ENCODE measurements at places on chromosomes 4 and X.

GRCh38 chr4:55013431-55013955, 111.9 kb downstream of the KDR start:
- no peak for DNase-seq

GRCh38 chrX:97636473-97637140, 752.9 kb downstream of the RPA4 start:
- DNase-seq: no peak

- DNase-seq: no peak
Observed at GRCh38 chr4:160523231-160523630, 1420.4 kb downstream of the RAPGEF2 start.

DNA sequence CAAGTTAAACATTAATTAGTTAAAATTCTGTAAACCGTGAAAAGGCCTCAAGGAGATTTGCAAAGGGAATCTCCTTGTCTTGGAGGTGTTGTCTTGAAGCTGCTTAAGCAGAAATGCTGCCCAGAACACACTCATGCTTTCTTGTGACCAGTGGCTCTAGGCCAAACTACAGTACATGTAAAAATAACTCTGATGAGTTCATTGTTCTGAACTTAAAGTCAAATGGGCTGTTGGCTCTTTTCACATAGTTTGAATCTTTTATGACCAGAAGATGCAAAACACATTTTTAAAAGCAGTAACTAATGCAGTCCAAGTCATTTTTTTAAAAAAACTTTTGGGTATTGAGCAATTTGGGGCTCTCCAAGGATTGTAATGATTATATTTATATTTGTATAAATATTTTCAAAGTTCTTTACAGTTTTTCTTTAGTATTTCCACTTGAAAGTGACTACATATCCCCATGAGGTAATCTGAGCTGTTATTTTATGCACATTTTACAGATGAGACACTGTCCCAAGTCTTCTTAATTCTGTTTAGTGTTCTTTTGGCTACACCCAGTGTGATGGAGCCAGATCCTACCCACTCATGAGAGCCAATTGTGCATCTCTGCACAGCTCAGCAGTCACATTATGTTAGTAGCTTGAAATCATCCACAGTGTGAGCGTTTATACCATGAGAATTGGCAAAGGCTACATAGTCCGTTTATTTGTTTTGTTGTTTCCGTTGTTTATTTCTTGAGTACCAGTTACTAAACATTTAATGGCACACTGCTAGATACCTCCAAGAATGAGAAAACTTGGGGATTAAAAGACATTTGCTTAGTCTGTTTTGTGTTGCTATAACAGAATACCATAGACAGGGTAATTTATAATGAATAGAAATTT, 112.8 kb upstream of the ATXN3L start:
- no peak for DNase-seq

DNA sequence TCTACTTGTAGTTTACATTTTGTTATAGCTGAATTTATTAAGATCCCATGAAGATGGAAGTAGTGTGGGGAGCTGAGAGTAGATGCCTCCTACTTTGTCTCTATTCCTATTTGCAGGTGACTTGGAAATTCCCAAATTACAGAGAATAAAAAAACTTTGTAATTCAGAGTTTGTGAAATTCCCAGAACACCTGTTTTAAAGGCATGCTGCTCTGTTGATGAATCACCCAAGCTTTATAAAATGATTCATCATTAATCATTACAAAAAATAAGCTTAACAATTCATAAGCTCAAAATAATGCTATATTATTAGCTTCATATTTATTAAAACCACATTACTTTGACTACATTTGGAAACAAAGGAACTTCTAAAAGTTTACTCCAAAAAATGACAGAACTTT, 856.3 kb downstream of the RPA4 start:
- DNase-seq: no peak

DNA sequence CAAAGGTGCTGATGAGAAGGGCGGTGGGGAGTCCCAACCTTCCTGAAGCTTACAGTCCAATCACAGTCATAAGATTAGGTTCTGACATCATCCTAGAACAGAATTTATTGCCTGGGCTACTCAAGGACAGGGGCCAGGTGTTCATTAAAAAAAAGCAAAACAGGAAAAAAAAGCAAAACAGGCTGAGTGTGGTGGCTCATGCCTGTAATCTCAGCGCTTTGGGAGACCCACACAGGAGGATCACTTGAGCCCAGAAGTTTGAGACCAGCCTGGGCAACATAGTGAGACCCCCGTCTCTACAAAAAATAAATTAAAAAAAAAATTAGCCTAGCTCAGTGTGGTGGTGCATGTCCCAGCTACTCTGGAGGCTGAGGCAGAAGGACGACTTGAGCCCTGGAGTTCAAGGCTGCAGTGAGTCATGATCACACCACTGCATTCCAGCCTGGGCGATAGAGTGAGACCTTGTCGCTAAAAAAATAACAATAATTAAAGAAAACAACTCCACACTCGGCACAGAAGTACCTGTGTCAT, 3.0 kb downstream of the RAB9A start:
- no peak for DNase-seq
